ENCODE measurements at places on chromosomes 16 and 17. TPM values are rescaled to one million over a fixed set of nuclear protein-coding genes. Genes with fewer than 3 reads are reported as not detected.

Gene CORO6
- 3.9 TPM for total RNA-seq

- no peak overlapping the region for H3K4me3 ChIP-seq
- H3K4me1 ChIP-seq = peaks cover 3% of the 10 kb centered on the region
- H3K27me3 ChIP-seq = no peaks in the 10 kb centered on the region
- H3K36me3 ChIP-seq = no peaks in the 10 kb centered on the region
- H3K27ac ChIP-seq = no peak overlapping the region
- DNase-seq = no peak
Observed at GRCh38 chr16:69478685-69479084, 54.3 kb downstream of the CYB5B start.

Gene KRTAP3-2
- total RNA-seq = not detected

Gene SYT17
- total RNA-seq = 7.2 TPM

DNA sequence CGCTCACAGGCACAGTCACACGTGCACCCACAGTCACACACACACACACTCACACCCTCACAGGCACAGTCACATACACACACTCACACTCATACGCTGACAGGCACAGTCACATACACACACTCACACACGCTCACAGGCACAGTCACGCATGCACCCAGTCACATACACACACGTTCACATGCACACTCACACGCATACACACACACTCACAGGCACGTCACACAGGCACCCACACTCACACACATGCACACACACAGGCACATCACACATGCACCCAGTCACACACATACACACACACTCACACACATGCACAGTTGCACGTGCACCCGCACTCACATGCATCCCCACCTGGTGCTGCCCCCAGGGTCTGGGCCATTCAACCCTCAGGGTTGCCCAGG is 46.1 kb upstream of the CBFA2T3 start:
- DNase-seq = no peak
- no peak overlapping the region for H3K4me3 ChIP-seq
- H3K27ac ChIP-seq = no peak overlapping the region
- peaks cover 10% of the 10 kb centered on the region for H3K27me3 ChIP-seq
- H3K36me3 ChIP-seq = no peaks in the 10 kb centered on the region
- H3K4me1 ChIP-seq = no peaks in the 10 kb centered on the region

DNA sequence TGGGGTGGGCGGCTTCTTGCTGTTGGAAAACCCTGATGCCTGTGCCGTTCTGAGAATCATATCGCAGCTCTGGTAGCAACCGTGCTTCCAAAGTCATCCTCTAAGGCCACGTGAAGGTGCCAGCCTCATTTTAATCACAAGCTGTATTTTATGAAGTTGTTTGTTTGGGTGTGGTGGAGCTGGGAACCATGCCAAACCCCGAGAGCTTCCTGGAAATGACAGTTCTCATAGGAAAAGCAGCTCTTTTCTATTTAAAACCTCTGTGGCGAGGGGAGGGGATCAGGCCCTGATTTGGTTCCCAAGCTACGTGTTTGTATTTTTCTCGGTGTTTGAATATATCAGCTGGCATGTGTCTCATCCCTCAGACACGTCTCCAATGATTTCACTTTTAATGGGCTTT is 21.7 kb downstream of the KNOP1 start:
- H3K27me3 ChIP-seq = no peaks in the 10 kb centered on the region
- H3K27ac ChIP-seq = no peak overlapping the region
- H3K36me3 ChIP-seq = no peaks in the 10 kb centered on the region
- H3K4me3 ChIP-seq = no peak overlapping the region
- no peaks in the 10 kb centered on the region for H3K4me1 ChIP-seq

Measured in neural progenitor cell (in vitro differentiated cells).